ENCODE measurements at places on chromosomes 12 and 14. TPM values are rescaled to one million over a fixed set of nuclear protein-coding genes. Genes with fewer than 3 reads are reported as not detected.
A peak's percentile ranks its signal among the peaks of the same experiment; 100 is the strongest.

The SIX1 gene
- 0.39 TPM for total RNA-seq

The FAM181A gene
- not detected for total RNA-seq

The NEUROD4 gene
- total RNA-seq, result 0.05 TPM

DNA sequence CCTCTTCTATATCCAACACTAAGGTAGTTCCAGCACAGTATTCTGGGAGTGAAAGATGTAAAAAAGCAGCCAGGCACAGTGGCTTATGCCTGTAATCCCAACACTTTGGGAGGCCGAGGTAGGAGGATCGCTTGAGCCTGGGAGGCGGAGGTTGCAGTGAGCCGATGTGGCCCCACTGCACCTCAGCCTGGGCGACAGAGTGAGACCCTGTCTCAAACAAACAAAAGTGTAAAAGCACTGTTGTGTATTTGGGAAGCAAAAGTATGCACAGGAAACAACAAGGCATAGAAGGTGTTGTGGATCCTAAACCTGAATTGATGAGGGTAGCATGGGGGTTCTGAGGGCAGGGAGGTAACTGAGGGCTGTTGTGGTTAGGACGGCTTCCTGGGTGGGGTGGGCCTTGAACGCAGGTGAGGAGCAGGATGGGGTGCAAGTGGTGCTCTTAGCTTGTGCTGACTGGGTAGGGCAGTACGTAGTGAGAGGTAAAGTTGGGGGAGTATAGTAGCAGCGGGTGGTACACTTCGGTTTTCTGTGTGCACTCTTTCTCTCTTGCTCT, 64.2 kb downstream of the RASSF3 start:
- H3K4me1 ChIP-seq, result peaks cover 81% of the 10 kb centered on the region
- peak overlapping the region; percentile 56 for H3K4me3 ChIP-seq
- peaks cover 2% of the 10 kb centered on the region for H3K36me3 ChIP-seq
- H3K27me3 ChIP-seq, result no peaks in the 10 kb centered on the region
- DNase-seq, result peak; percentile 51

DNA sequence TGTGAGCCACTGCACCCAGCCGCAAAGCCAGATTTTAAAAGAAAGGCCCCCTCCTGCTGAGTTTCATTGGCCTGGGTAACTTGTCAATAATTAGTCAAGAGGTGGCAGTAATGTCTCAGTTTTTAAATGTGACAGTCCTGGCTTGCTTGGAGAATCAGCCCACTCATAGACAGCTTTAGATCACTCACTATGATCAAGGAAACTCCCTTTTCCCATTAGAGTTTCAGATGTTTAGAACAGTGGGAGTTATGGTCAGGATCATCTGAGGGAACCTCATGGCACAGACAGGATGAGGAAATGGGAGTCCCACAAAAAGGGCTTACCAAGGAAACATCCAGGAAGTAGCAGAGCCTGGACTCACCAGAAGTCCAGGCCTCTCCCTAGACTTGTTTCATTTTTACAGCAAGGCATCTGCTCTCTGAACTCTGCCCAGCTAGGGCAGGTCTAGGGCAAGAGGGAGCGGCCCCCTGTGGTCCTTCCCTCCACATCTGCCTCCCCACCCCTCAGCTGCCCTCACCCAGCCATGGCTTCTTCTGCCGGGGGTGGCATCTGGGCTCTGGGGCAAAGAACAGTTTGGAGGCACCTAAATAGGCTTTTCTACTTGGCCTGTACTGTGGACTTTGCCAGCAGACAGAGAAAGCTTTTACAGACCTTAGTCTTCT, 11.2 kb downstream of the BCL2L14 start:
- no peak for DNase-seq
- H3K4me3 ChIP-seq, result no peak overlapping the region
- no peak overlapping the region for H3K27ac ChIP-seq
- H3K36me3 ChIP-seq, result no peaks in the 10 kb centered on the region
- H3K27me3 ChIP-seq, result no peaks in the 10 kb centered on the region
- no peaks in the 10 kb centered on the region for H3K4me1 ChIP-seq

DNA sequence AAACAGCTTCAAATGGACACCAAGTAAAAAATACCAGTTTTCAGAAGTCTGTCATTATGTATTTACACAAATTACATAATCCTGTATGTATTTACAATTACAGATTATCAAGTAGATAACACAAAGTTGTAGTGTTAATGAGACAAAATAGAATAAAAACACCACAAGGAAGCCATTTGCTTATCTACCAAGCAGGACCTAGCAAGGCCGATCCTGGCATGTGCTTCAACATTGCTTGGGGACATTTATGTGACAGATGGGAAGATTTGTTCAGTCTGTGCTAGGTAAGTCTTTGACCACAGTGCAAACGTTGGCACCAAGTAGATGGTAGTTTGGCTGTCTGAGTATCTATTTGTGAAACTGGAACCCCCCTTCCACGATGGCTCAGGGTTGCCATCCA, 35.8 kb downstream of the BCAT1 start:
- H3K36me3 ChIP-seq, result peaks cover 3% of the 10 kb centered on the region
- DNase-seq, result no peak
- H3K4me3 ChIP-seq, result no peak overlapping the region
- peaks cover 11% of the 10 kb centered on the region for H3K4me1 ChIP-seq

DNA sequence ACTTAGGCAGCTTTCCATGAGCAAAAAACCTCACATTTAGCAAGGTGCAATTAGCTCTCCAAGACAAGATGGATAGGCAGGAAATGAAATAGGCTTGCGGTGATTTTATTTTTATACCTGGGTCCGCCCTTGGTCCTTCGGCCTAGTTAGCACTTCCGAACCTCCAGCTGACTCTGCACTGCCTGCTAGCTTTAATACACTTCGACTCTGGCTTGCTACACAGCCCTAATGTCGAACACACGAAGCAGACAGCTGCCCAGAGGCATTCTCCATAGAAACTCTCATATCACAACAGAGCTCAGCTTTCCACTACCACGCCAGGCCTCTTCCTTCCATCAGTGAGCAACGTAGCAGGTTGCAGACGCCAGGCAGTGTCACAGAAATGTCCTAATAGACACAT, 688.0 kb downstream of the VRK1 start:
- H3K4me1 ChIP-seq, result peaks cover 11% of the 10 kb centered on the region
- no peak for DNase-seq
- peaks cover 4% of the 10 kb centered on the region for H3K27me3 ChIP-seq
- no peak overlapping the region for H3K27ac ChIP-seq

DNA sequence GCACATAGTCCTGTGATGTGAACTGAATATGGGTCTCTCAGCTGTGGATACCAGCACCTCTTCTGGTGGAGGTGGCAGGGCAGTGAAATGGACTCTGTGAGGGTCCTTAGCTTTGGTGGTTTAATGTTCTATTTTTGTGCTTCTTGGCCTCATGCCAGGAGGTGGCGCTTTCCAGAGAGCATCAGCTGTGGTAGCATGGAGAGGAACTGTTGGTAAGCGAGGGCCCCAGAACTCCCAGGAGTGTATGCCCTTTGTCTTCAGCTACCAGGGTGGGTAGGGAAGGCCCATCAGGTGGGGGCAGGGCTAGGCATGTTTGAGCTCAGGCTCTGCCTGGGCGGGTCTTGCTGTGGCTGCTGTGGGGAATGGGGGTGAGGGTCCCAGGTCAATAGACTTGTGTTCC, 241.7 kb downstream of the AEBP2 start:
- peaks cover 42% of the 10 kb centered on the region for H3K4me1 ChIP-seq
- no peak overlapping the region for H3K27ac ChIP-seq
- H3K36me3 ChIP-seq, result peaks cover 19% of the 10 kb centered on the region
- no peak overlapping the region for H3K4me3 ChIP-seq
- DNase-seq, result no peak
- peaks cover 6% of the 10 kb centered on the region for H3K27me3 ChIP-seq

- peak overlapping the region; percentile 48 for H3K4me3 ChIP-seq
- no peaks in the 10 kb centered on the region for H3K27me3 ChIP-seq
- H3K36me3 ChIP-seq, result peaks cover 13% of the 10 kb centered on the region
- no peak for DNase-seq
Observed at GRCh38 chr12:108826807-108827721, 30.3 kb downstream of the SSH1 start.

GRCh38 chr14:58979325-58979724, 209.1 kb upstream of the DAAM1 start:
- H3K27me3 ChIP-seq, result peaks cover 2% of the 10 kb centered on the region
- H3K4me3 ChIP-seq, result no peak overlapping the region
- H3K36me3 ChIP-seq, result no peaks in the 10 kb centered on the region
- H3K27ac ChIP-seq, result no peak overlapping the region
- H3K4me1 ChIP-seq, result no peaks in the 10 kb centered on the region

- H3K4me1 ChIP-seq, result peaks cover 68% of the 10 kb centered on the region
- no peaks in the 10 kb centered on the region for H3K27me3 ChIP-seq
- H3K27ac ChIP-seq, result peak overlapping the region; percentile 11
- H3K36me3 ChIP-seq, result peaks cover 50% of the 10 kb centered on the region
Observed at GRCh38 chr14:24143511-24143910, 2.1 kb upstream of the EMC9 start.

Data from activated T-helper 1 cell treated with anti-CD3 and anti-CD28 coated beads, Interleukin-12 subunit alpha, Interleukin-12 subunit beta, Interleukin-2, Interleukin-4 antibody, amounts not matched to agents 30 ng/mL and 10 ng/mL and 1 ng/mL, durations not matched to agents 14 hours and 24 hours and 36 hours (primary cell).